Small intestine (tissue), 16 donors: ENCODE measurements at places on chromosomes 6 and 20.

DNA sequence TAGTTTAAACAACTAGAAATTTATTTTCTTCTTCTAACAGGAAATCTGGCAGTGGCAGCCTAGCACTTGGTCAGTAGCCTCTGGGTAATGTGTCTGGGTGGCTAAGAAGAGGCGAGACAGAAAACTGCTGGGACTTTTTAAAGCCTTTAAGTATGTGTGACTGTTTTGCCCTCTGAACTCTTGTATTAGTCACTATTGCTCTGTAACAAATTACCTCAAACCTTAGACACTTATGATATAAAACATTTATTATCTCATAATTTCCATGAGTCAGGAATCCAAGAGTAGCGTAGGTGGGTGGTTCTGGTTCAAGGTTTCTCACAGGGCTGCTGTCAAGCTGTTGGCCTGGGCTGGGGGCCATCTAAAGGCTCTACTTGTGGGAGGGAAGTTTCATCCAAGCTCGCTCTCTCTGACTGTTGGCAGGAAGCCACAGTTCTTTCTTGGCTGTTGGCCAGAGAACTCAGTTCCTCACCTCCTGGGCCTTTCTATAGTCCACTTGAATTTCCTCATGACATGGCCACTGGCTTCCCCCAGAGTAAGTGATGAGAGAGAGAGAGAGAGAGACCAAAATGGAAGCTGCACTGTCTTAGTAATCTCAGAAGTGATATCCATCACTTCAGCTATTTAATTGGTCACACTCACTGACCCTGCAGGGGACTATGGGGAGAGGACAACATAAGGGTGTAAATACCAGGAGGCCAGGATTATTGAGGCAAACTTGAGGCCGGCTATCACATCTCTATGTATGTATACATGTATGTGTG is 17.4 kb upstream of the TBC1D22B start:
- no peak overlapping the region for H3K4me3 ChIP-seq
- peak; percentile 97 for DNase-seq
- H3K27ac ChIP-seq: peak overlapping the region; percentile 65
- no peaks in the 10 kb centered on the region for H3K36me3 ChIP-seq
- no peaks in the 10 kb centered on the region for H3K27me3 ChIP-seq
- H3K4me1 ChIP-seq: peaks cover 18% of the 10 kb centered on the region

GRCh38 chr6:166977621-166978525 is 21.3 kb upstream of the CEP43 start:
- no peaks in the 10 kb centered on the region for H3K36me3 ChIP-seq
- H3K4me1 ChIP-seq: no peaks in the 10 kb centered on the region
- DNase-seq: no peak
- H3K4me3 ChIP-seq: no peak overlapping the region
- H3K27me3 ChIP-seq: no peaks in the 10 kb centered on the region

GRCh38 chr6:90574610-90575009 is 12.3 kb downstream of the MAP3K7 start:
- H3K4me1 ChIP-seq: no peaks in the 10 kb centered on the region
- DNase-seq: no peak
- H3K4me3 ChIP-seq: no peak overlapping the region
- H3K36me3 ChIP-seq: peaks cover 7% of the 10 kb centered on the region
- no peak overlapping the region for H3K27ac ChIP-seq

DNA sequence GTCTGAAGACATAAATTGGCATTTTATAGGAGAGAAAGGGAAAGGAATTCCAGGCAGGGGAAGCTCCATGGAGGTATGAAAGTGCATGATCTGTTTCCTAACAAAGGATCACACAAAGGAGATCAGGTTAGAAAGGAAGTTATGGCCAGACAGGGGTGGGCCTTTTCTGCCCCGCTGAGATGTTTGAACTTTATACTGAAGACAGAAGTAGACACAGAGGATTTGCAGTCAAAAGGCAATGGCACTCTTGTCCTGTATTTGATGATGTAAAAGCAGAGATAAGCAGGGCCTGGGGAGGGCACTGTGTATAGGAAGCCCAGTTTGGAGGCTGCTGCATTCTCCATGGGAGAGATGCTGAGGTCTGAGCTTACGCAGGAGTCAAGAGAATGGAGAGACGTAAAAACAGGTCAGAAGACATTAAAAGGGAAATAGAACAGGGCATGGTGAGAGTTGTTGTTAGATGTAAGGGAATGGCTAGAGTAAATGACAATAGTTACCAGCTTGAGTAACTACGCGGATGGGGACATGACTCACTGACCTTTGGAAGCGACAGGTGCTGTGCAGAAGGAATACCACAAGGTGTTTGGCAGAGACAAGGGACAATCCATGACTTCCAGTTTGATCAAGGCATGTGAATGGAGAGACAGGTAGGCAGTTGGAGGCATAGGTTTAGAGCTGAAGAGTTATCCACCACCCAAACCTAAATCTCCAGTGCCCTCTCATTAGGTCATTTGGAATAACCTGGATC is 190.6 kb upstream of the SASH1 start:
- no peaks in the 10 kb centered on the region for H3K4me1 ChIP-seq
- no peaks in the 10 kb centered on the region for H3K27me3 ChIP-seq
- no peak overlapping the region for H3K4me3 ChIP-seq
- DNase-seq: peak; percentile 68
- H3K27ac ChIP-seq: no peak overlapping the region

- H3K4me1 ChIP-seq: no peaks in the 10 kb centered on the region
- H3K4me3 ChIP-seq: no peak overlapping the region
- no peak overlapping the region for H3K27ac ChIP-seq
- DNase-seq: peak; percentile 10
- no peaks in the 10 kb centered on the region for H3K27me3 ChIP-seq
Measured at GRCh38 chr6:44512868-44513741, 125.6 kb downstream of the CDC5L start.

GRCh38 chr6:31402324-31403282 is 792 bp upstream of the MICA start:
- peaks cover 57% of the 10 kb centered on the region for H3K27me3 ChIP-seq
- peak overlapping the region; percentile 58 for H3K4me3 ChIP-seq
- peak; percentile 45 for DNase-seq
- peaks cover 5% of the 10 kb centered on the region for H3K4me1 ChIP-seq
